ENCODE measurements at places on chromosomes 7 and 10.

GRCh38 chr7:126606331-126606730, 646.4 kb downstream of the GRM8 start:
- no peak for DNase-seq

GRCh38 chr7:84666651-84667050, 472.1 kb upstream of the SEMA3A start:
- no peak for DNase-seq

DNA sequence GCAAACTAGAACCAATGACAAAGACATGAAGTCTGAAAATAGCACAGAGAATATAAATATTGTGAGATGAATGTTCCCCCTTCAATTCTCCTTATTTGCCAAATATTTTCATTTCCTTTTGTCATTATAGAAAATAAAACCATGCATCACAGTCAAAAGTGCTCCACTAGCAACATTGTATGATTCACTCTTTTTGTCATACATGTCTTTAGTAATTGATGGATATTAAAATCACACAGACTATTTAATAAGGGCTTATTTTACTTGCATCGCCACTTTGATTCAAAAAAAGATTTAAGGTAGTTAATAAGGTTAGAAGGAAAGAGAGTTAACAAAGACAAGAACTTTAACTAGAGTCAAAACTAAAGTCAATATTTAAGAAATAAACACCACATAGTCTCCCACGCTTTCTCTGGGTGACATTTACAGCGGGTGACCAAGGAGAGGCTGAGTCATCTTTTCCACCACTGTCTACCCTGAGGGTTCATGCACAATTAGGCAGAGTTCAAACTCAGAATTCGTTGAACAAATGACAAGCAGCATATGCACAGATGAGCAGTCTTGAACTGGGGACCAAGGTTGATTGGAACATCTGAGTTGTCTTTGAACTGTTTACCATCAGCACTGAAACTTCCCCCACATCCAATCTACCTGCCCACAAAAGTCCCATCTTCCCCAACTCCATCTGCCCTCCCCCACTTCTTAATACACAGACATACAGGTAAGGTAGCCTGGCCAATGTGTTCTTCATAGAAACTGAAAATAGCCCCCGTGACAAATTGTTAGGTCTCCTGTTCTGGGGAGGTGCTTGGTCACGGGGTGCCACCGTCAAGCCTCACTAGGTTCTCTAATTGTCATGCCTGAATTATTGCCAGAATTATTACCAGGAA, 42.5 kb downstream of the C7orf25 start:
- no peak for DNase-seq

DNA sequence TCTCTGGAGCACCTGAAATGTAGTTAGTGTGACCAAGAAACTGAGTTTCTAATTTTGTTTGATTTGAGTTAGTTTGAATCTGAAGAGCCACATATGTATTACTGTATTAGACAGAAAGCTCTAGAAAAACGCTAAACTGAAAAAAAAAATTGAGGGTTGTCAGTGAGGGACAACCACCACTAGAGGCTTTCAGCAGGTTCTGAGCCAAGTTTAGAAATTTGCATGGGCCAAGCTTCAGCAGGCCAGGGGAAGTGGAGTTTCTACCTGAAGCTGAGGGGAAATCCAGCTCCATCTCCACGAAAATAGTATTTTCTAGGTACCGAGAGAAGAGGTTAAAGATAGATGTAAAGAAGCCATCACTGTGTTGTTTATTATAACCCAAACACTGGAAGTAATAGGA, 77.9 kb upstream of the PLXNA4 start:
- DNase-seq: no peak

GRCh38 chr10:3411044-3411443, 238.5 kb upstream of the PITRM1 start:
- no peak for DNase-seq

DNA sequence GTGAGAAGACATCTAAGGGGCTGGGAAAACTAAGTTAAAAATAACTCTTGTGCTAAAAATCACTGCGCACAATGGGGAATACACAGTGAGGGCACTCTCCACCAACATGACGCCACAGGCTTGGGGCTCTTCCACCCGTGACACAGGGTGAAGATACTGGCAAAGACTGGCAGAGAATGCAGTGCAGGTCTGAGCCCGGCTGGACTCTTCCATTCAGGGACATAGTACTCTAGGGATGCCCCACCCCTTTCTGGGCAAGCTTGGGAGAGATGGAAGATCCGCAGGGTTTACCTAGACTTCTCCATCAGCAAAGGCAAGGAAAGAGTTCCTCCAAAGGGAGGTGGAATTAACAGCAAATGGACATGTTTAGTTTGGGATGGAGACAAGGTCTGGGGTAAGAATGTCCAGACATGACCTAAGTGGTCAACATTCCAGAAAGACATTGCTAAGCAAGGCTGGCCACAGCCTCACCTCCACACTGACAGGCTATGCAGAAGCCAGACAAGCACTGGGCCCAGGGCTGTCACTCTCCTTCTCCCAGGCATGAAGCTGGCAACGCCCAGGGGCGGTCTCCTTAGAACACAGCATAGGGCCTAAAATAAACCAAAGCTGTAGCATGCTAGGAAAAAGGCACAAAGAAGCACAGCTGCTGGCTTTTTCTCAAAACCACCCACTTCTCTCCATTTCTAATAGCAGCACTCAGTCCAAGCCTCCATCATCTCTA, 28.1 kb downstream of the XPNPEP1 start:
- DNase-seq: no peak

DNA sequence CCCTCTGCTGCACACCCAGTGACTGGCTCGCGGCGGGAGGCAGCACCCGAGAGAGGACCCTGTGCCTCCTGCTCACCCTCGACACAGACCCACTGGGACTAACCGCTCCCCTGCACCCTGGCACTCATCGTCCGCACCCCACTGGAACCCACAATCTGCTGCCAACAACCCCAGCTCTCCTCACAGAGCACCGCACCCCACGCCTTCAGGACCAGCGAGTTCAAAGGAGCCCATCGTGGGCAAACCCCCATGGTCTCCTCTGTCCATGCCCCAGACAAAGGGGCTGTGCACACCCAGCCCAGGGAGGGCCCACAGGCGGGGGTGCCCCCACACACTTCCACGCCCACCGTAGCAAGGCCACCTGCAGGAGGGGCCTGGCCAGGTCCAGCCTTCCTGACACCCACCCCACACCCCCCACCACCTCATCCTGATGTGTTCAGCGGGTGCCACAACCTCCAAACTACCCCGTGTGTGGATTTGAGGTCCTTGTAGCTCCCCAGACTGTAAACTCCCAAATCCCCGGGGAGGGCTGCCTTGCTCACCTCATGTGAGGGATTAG, 14.0 kb downstream of the RASGEF1A start:
- DNase-seq: no peak

DNA sequence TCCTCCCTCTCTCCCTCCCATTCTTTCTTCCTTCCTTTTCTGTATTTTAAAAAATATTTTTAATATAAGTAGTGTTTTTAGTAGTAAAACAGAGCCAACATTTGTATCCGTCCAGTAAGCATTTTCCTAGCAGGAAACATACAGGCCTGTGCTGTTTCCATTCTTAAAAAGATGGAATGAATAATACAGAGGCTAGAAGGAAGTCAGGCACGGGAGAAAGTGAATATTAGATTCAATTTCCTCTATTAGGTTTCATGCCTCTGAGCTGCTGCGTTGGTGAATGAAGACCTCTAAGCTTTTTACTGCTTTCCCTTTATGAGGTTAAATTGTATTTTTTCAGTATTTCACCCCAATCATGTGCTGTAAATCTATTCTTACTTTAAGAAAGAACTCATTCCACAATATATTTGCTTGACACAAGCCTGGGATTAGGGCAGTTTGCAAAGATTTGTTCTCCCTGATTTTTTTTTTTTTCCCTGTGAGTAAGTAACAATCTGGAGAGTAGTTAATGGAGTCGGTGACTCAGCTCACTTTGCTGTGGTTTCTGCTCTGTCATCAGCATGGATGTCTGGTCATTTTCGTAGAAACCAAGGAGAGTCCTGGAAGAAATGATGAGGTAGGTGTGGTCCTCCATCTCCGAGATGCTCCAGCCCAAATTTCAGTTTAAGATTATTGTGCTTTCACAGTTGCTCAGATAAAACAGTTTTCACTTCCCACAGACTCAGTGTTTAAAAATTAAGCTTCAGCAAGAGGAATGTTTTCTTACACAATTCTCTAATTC, 76.1 kb upstream of the PITRM1 start:
- peak; percentile 87 for DNase-seq

GRCh38 chr7:24778543-24779282, 21.4 kb upstream of the GSDME start:
- peak; percentile 50 for DNase-seq

- DNase-seq: no peak
These were observed 25.2 kb downstream of the DNAJC1 start for GRCh38 chr10:21978191-21978862.

DNA sequence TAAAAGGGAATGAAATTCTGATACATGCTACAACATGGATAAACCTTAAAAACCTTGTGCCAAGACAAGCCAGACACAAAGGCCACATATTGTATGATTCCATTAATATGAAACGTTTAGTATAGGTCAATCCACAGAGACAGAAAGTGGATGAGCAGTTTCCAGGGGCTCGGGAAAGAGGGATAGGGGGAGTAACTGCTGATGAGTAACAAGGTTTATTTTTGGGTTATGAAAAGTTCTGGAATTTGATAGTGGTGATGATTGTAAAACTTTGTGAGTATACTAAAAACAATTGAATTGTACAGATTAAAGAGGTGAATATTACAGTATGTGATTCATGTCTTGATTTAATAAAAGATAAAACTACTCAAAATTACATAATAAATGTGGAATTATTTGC, 19.1 kb upstream of the SLC13A1 start:
- no peak for DNase-seq

DNA sequence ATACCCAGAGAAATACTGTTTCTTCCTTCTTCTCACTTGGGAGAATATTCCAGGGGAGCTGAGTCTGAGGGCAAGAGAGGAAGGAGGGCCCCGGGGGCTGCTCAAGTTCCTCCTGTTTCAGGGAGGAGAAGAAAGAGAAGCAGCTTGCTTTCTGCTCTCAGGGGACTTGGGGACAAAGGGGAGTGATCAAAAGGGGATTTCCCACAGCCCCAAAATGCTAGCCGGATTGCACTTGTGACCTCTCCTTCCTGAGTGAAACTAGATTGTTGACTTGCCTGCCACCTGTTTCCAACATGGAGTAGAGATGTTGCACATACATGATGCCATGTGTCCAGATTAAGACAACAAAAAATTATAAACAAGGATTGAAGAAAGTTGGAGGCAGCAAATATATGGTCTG, 28.7 kb upstream of the PDCD4 start:
- DNase-seq: no peak

DNA sequence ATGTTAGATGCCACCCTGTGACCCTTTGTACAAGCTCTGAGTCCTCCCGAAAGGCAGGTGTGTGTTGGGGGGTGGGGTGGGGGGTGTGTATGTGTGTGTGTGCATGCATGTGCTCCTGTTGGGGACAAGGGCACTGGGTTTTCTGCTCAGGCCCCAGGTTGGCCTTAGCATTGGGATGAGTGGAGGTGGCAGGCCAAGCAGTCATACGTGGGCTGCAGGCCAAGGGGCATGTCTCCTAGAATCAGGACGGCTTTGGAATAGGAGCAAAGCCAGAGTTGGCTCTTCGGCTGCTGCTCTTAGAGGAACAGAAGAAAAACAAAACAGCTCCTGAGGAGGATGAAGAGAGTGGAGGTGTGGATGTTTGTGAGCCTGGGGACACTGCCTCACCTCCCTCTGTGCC, 26.0 kb downstream of the HSPA12A start:
- DNase-seq: no peak

DNA sequence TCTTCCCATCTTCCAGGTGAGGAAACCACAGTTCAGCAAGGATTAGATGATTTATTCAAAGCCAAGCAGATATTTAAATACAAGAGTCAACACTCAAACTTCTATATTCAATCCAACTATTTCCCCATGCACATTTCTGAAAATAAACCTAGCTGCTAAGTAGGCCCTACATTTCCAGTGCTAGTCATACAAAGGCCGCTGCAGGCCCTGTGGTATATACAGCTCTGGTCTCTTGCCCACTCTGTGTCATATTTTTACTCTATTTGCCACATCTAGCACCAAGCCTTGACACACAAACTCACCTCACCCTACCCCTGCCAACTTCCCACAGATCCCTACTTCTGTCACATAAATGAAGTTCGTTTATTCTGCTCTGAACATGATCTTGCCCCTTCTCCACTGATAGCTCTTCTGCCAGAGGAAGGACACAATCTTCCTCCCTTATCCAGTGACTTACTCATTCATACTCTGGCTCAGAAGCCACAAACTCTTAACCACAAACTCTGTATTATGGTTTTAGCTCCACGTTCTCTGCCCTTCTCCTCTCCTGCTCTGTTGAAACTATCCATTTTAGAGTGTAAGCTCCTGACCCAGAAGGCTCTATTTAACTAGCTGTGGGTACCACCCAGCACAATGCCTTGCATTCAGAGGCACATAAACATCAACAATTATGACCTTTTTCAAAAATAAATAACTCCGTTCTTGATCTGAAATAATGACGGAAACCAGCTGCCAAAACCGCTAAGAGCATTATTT, 180.7 kb downstream of the CPEB3 start:
- no peak for DNase-seq
